ENCODE measurements at places on chromosomes 11 and 22.
A peak's percentile ranks its signal among the peaks of the same experiment; 100 is the strongest.

- DNase-seq: no peak
These were observed 626.5 kb upstream of the CHORDC1 start for GRCh38 chr11:90849312-90849711.

DNA sequence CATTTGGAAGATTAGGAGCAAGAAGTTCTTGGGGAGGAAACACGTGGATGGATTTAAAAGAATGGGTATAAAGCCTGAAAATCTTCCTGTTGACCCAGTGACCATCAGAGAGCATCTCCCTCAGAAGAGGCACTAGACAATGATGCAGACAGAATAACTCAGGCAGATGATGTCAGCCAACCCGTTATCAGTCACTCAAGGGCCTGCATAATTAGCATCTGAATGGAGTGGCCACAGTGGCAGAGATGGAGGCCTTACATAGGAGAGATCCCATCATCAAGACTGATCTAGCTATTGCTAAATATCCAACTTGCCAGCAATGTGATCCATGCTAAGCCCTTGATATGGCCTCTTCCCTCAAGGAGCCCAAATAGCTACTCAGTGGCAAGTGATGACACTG, 70.7 kb upstream of the CD82 start:
- DNase-seq: no peak

GRCh38 chr22:17257121-17258001, 38.1 kb upstream of the ADA2 start:
- DNase-seq: no peak

- no peak for DNase-seq
These were observed 1.6 kb downstream of the SPON1 start for GRCh38 chr11:13963949-13964770.

- no peak for DNase-seq
These were observed 1.3 kb downstream of the CRYBB3 start for GRCh38 chr22:25200967-25201366.

DNA sequence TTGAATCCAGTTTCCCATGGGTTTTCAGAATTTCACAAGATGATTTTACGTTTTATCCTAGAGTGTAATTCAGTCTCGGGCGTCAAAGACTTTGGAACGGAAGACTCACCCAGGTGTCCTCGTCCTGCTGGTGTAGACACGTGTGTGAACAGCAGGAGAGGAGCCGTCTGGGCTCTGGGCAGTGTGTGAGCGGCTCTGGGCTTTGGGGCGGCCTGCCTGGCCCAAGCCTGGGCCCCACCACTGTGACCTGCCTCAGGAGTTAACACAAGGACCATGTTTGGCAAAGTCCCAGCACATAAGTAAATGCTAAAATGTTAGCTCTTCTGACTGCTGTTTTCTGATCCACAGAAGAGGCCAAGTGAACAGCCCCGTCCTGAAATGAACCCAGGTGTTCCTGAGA, 1093.3 kb downstream of the BRD1 start:
- DNase-seq: no peak

GRCh38 chr22:28232204-28232603, 313.1 kb upstream of the PITPNB start:
- no peak for DNase-seq

DNA sequence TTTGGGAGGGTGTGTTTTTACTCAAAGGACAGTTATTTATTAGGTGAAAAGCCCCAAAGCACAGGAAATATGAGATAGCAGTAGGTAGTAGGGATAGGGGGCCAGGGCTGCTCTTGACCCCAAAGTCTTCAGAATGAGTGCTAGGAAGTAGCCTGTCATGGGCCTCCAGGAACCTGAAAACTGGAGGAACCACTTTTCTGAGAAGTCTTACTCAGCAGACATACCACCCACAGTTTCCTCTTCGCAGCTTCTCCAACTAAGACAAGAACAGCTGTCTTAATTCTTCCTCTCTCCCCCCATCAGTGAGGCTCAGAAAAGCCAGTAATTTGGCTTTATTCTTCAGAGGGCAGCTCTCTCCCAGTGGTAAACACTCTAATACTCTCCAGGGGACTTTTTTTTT, 84.0 kb upstream of the CTSC start:
- DNase-seq: no peak

DNA sequence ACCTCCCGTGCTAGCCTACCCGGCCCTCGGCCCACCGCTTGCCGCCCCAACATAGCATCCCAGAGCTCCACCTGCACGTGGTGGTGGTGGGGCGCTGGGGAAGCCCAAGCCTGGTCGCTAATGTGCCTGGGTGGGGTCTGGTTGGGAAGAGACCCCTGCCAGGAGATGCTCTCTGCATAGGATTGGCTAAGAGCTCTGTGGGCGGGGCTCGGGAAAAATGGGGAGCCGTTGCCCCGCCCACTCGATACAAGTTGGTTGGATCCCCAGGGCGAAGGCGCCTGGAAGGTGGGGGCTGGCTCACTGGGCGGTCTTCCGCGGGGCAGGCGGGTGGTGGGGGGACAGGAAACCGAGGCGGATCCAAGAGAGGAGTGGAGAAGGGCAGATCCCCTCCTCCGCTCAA, 7.6 kb downstream of the LRRC10B start:
- DNase-seq: no peak

- no peak for DNase-seq
These were observed 89.2 kb downstream of the RTL6 start for GRCh38 chr22:44408829-44409192.

GRCh38 chr22:49007013-49007653, 820.5 kb downstream of the BRD1 start:
- DNase-seq: no peak

- no peak for DNase-seq
These were observed 65.9 kb downstream of the PGR start for GRCh38 chr11:101063706-101064105.

- DNase-seq: no peak
These were observed 479.4 kb downstream of the JRKL start for GRCh38 chr11:96869207-96869606.

- no peak for DNase-seq
These were observed 114.8 kb downstream of the TRIM29 start for GRCh38 chr11:120023120-120023519.

- peak; percentile 92 for DNase-seq
These were observed 27.3 kb downstream of the ARHGEF17 start for GRCh38 chr11:73335204-73335923.

- DNase-seq: no peak
These were observed 48.0 kb downstream of the MCHR1 start for GRCh38 chr22:40727070-40727963.

DNA sequence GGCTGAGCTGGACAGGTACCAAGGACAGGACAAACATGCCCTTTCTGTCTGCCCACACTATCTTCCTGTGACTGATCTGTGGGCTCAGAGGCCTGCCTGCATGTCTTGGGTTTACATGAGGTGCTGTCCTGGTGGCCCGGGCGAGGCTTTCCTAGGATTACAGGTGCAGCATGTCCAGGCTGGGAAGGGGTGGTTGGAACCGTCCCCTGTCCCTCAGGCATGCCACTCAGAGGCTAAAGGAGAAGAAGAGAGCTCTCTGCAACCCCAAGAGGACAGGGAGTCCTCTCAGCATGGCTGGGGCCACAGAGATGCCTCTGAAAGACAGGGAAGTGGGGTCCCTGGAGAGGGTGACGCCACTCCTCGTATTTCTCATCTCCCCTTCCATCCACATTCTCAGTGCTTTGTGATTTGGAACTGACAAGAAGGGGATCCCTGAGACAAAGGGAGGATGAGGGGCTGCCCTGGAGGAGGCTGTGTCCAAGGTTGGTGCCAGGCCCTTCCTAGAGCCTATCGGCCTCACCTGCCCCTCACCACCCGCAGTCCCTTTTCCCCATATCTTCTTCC, 64.6 kb upstream of the LMO1 start:
- DNase-seq: no peak

DNA sequence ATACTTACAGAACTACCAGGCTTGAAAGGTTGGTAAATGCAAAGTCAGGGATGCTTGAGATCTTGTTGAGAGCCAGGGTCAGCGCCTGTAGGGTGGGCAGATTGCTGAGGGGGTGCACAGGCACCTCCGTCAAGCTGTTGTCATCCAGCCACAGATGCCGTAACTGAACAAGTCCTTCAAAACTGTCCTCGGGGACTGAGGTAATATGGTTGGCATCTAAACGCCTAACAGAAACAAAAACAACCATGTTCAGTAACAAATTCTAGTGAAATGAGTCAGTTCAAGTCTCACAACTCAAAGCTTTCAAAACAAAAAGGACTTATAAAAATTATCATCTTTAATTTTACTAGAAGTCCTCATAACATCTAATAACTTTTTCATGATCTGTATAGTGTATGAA, 22.2 kb upstream of the CCDC34 start:
- no peak for DNase-seq

DNA sequence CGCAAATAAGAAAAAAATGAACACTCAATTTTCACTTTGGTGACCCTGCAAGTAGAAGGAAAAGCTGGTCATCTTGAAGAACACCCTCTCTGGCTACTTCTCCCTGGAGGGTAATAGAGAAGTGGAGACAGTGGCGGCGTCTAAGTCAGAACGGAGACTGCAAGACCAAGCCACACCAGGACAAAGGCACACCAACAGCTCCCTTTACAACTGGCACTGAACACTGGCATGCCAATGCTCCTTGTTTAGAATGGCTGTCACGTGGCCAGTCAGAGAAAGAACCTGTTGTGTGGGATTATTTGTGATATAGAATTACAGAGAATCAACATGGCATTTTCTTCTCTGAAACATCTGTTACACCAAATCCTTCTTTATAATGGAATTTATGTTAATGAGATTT, 61.3 kb upstream of the YPEL1 start:
- peak; percentile 34 for DNase-seq

- no peak for DNase-seq
These were observed 56.1 kb downstream of the PTPRJ start for GRCh38 chr11:48036466-48036865.
